ENCODE measurements at places on chromosomes 5 and 9.
A peak's percentile ranks its signal among the peaks of the same experiment; 100 is the strongest.

GRCh38 chr9:113274474-113275156 is 757 bp downstream of the CDC26 start:
- DNase-seq = peak; percentile 54

DNA sequence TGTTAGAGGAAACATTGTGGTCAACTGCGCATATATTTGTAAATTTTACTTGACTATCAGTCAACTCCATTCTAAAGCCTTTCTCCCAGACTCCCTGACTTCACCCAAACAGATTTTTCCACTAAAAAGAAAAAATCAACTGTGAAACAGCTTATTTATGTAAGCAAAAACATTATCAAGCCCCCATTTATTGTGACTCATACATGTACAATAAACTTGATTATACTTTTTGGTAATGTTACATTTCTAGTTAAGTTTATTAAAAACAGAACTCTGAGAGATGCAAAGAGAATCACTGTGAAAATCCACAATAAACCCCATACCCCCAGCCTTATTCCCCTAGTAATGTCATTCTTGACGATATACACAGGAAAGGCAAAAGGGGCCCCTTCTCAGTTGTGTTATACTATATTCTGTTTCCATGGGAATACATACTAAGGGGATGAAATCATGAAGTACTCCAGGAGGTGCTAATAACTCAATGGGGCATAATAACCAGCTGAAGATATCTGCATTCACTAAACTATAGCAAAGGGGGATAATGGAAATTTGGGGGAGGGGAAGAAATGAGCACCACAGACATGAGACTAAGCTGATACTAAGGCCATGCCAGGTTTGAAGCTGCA is 616.0 kb downstream of the ACTL7B start:
- DNase-seq = no peak

DNA sequence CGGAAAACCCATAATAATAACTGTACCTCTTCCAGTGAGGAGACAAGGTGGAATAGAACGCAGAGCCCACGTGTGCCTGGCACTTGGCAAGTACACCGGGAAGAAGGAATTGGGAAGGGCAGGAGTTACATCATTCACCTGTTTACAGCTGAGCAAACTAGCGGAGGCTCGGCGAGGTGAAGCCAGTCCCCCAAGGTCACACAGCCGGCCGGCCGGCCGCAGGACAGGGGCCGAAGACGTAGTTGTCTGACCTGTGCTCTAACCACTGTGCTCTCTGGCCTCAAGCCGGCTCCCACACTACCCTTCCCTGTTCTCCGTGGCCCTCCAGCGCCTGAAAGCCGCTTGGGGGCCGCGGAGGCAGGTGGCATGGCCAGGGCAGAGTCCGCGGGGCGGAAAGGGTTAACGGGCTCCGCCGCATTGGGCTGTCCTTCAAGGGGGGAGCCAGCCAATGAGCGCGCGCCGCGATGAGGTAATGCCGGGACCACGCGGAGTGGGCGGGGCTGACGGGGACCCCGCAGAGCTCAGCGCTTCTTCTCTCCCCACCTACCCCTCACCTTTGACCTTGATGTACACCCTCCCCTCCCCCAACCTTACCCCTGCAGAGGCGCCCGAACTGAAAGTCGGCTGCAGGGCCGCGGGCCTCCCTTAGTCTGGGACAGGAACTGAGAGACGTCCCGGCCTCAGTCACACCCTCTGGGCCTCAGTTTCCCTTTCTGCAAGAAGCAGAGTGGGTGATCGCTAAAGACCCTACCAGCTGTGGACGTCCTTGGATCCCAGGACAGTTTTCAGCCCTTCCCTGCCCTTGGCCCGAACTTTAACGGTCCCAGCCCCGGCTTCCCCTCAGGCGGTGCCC is 125.1 kb downstream of the C9orf50 start:
- peak; percentile 70 for DNase-seq

- DNase-seq = no peak
Measured at GRCh38 chr9:120490888-120491595, 88.9 kb downstream of the CDK5RAP2 start.

DNA sequence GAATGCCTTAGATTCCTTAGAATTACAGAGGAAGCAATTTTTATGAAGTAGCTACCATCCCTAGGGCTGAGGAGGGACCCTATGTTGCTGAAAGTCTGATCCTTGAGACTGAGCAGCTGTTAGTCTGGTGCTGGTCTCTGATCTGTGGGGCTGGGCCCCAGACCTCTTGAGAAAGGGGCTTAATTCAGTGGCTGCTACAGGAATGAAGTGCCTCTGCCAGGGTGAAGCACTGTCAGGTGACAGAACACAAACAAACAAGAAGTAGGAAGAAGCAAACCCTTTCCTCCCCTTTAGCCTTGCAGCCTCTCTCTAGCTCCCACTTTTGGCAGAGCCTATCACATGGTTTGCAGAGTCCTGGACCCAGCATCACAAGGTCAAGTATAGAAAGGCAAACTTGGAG is 64.0 kb upstream of the STC2 start:
- no peak for DNase-seq

DNA sequence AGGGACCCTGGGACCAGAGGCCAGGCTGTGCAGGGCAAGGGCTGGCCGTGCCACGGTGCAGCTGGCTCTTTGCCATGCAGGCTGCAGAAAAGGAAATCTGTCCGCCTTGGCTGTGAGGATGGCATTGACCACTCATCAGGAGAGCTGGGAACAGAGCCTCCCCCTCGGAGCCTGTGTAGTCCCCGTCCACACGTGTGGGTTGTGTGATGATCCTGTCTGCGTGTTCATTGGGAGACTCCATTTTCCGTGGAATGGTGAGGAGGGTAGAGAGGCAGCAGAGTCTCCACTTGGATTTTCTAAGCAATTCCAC is 47.7 kb downstream of the EHMT1 start:
- no peak for DNase-seq

DNA sequence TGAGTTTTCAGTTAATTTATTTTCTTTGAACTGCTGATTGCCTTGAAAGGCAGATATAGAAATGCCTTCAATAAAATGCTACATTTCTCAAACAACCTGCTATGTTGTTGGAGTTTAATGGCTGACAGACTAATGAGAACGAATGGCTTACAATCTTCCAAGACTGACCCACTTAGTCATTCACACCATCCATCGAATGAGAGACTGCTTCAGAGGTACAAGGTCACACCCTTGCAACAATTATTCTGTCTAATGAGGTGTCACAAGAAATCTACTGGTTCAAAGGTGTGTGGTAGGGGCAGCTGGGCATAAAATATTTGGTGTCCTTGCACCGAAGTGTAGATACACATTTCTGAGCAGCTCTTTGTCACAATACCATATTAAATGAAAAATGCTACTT is 18.3 kb downstream of the PTPRD start:
- DNase-seq = no peak

- DNase-seq = no peak
Measured at GRCh38 chr5:123810253-123810652, 298.3 kb downstream of the CSNK1G3 start.

DNA sequence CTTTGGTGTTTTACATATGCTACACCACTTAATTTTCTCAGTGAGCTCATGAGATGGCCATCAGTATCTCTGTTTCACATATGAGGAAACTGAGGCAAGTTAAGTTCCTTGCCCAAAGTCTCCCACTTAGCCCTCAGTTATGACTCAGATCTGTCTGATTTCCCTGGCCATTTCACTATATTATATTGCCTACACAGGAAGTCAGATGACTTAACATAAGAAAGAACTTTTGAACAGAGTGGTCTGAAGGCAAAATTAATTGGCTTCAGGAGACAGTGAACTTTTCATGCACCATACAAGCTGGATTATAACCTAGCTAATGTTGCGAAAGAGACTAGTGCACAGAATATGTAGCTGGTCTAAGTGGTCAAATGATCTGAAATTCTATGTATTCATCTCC is 221.6 kb downstream of the NFIB start:
- DNase-seq = no peak

DNA sequence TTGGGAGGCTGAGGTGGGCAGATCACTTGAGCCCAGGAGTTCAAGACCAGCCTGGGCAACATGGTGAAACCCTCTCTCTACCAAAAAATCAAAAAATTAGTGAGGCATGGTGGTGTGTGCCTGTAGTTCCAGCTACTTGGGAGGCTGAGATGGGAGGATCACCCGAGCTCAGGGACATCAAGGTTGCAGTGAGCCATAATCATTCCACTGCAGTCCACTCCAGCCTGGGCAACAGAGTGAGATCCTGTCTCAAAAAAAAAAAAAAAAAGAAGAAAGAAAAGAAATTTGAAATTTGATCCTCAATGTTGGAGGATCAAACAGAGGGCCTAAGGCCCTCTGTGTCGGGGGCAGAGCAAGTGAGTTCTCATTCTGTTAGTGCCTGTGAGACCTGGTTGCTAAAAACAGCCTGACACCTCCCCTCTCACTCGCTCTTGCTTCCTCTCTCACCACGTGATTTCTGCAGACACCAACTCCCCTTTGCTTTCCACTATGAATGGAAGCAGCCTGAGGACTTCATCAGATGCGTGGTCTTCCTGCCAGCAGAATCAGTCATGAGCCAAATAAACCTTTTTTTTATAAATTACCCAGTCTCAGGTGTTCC is 8.4 kb upstream of the GOLPH3 start:
- DNase-seq = no peak

GRCh38 chr9:69425136-69425801 is 100.3 kb downstream of the ENTREP1 start:
- no peak for DNase-seq

GRCh38 chr9:113579283-113580040 is 115.9 kb downstream of the RGS3 start:
- no peak for DNase-seq

GRCh38 chr5:91499943-91500531 is 116.9 kb upstream of the ARRDC3 start:
- peak; percentile 43 for DNase-seq

GRCh38 chr9:136341042-136341655 is 13.8 kb downstream of the GPSM1 start:
- DNase-seq = no peak

- DNase-seq = peak; percentile 77
Measured at GRCh38 chr5:163760498-163760897, 255.1 kb downstream of the MAT2B start.

- DNase-seq = no peak
Measured at GRCh38 chr9:88460587-88461332, 72.5 kb downstream of the SPIN1 start.

DNA sequence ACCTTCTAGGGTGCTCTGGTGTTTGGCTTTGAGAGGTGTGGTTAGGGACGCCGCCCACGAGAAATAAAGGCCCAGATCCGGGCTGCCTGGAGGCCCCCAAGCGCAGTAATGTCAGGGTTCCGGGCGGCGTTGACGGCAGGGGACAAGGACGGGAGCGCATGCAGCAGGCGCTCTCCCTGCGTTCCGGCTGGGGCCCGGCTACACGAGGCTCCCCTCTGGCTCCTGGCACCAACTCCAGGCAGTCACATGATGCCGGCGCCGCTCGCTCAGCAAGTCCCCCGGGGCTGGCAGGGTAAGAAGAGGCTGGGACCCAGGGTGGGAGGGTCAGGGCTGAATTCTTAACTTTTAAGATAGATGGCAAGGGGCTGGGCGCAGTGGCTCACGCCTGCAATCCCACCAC is 28.1 kb downstream of the UBTD2 start:
- no peak for DNase-seq

DNA sequence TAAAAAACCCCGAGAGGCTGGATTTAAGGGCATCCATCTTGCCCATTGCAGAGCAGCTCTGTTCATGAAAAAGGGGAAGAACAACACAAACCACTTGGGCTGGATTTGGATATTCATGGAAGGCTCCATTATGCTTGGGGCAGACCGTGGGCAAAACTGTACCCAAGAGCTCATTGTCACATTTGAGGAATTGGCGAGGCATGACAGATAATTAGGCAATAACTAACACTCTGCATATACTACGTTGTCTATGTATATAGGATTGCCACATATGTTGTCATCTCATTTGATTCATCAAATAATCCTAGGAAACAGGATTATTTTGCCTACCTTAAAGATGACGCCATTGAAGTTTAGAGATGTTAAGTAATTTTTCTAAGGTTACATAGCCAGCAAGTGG is 255.4 kb downstream of the SMARCA2 start:
- DNase-seq = no peak

DNA sequence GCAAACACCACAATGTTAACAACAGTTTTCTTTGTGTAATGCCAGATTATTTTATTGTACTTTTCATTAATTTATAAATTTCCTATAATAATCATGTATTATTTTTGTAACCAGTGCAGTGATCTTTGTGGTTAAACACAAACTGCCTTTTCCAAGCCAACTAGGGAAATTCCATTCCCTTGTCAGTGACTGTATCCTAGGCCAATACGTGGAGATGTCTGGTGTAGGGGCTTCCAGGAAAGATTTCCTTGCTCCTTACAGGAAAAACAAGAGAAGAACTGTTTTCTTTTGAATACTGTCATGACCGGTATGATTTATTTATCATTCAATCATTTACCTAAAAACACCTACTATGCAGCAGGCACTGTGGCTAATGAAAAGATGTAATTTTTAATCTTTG is 31.4 kb downstream of the FANCC start:
- DNase-seq = no peak

DNA sequence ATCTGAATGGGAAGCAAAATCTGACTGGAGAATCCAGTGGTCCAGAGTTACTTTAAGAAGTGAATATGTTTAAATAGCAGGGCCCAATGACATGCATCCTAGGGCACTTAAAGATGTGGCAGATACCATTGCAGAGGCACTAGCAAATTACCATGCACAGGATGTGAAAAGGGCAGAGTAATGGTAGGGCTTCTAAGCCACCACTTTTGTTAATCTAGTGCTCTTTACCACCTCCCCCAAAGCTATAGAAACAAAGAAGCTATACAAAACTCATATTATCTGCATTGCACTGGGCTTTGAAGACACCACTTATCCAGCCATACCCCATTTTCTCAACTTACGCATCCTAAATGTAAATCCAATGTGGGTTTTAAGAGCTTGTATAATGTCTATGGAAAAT is 81.2 kb downstream of the ZCCHC7 start:
- no peak for DNase-seq

DNA sequence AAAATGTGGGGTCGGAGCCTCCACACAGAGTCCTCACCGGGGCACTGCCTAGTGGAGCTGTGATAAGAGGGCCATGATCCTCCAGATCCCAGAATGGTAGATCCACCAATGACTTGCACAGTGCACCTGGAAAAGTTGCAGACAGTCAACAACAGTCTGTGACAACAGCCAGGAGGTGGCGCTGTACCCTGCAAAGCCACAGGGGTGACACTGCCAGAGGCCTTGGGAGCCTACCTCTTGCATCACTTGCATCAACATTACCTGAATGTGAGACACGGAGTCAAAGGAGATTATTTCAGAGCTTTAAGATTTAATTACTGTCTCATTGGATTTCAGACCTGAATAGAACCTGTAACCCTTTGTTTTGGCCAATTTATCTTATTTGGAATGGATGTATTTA is 614.1 kb upstream of the CDH9 start:
- no peak for DNase-seq

DNA sequence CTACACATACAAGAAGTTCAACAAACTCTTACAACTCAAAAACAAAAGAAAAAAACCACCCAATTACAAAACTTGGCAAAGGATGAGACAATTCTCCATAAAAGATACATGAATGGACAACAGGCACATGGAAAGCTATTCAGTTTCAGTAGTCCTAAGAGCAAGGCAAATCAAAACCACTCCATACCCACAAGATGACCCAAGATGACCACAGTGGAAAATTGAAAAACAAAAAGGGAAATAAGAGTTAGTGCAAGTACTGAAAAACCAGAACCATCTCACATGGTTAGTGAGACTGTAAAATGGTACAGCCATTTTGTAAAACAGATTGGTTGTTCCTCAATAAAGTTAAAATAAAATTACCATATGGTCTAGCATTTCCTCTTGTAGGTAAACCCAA is 287.1 kb upstream of the CDH9 start:
- DNase-seq = no peak

Data from HFFc6 (cell line).